ENCODE measurements at places on chromosomes 3 and 15. TPM values are rescaled to one million over a fixed set of nuclear protein-coding genes. Genes with fewer than 3 reads are reported as not detected.

FRG2C gene
- not detected for total RNA-seq

- DNase-seq: no peak
These were observed 17.0 kb downstream of the MAGI1 start for GRCh38 chr3:66021731-66022131.

- DNase-seq: no peak
These were observed 82.8 kb upstream of the CDV3 start for GRCh38 chr3:133490468-133491351.

- DNase-seq: no peak
These were observed 10.3 kb upstream of the CDV3 start for GRCh38 chr3:133563186-133563591.

- no peak for DNase-seq
These were observed 31.5 kb downstream of the ROBO2 start for GRCh38 chr3:77071364-77071763.

All from uterus (tissue), 4 donors.